Camera-type eye (tissue), 1 donor: ENCODE measurements at places on chromosomes 5 and 9. TPM values are rescaled to one million over a fixed set of nuclear protein-coding genes. Genes with fewer than 3 reads are reported as not detected.

Gene BTNL9
- 4.7 TPM for total RNA-seq

Gene SHISAL2B
- total RNA-seq: not detected

Gene PCDHA9
- 4.6 TPM for total RNA-seq

Gene PCSK1
- 2.5 TPM for total RNA-seq

Gene PCDHB5
- 8.4 TPM for total RNA-seq

Gene SH3GL2
- 18.0 TPM for total RNA-seq
